Progenitor cell of endocrine pancreas (in vitro differentiated cells): ENCODE measurements at places on chromosomes 7 and 10. TPM values are rescaled to one million over a fixed set of nuclear protein-coding genes. Genes with fewer than 3 reads are reported as not detected.

Gene PPP3CB
- total RNA-seq, result 49.6 and 56.4 TPM in 2 replicates

Gene PNLIPRP3
- total RNA-seq, result not detected in 2 replicates

Gene GPER1
- total RNA-seq, result 0.50 and 0.64 TPM in 2 replicates

Gene SAP25
- 7.7 and 8.1 TPM in 2 replicates for total RNA-seq

DNA sequence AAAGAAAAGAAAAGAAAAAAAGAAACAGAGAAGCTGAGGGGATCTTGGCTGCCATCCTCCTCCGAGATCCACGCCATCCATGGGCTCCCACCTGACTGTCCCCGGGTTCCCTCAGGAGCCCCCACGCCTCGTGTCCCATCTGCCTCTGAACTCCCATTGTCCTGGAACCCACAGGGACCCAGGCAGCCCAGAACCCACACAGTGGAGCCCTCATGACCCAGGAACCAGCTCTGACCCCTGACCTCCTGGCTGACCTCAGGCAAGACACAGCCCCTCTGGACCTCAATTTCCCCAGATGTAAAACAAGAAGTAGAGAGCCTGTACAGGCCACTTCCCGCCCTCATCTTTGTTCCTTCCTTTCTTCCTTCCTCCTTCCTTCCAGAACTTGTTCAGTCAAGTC, 40.4 kb downstream of the RASGEF1A start:
- no peak overlapping the region for H3K27ac ChIP-seq
- H3K36me3 ChIP-seq, result no peaks in the 10 kb centered on the region
- H3K27me3 ChIP-seq, result peaks cover 55% of the 10 kb centered on the region
- DNase-seq, result no peak
- peaks cover 3% of the 10 kb centered on the region for H3K4me1 ChIP-seq
- H3K4me3 ChIP-seq, result no peak overlapping the region

- no peak for DNase-seq
- no peak overlapping the region for H3K4me3 ChIP-seq
- no peak overlapping the region for H3K27ac ChIP-seq
- no peaks in the 10 kb centered on the region for H3K36me3 ChIP-seq
These were observed 67.4 kb downstream of the ELFN1 start for GRCh38 chr7:1737523-1737922.

GRCh38 chr7:134710511-134710853, 63.8 kb downstream of the BPGM start:
- no peaks in the 10 kb centered on the region for H3K4me1 ChIP-seq
- H3K27ac ChIP-seq, result no peak overlapping the region
- H3K27me3 ChIP-seq, result peaks cover 3% of the 10 kb centered on the region

GRCh38 chr10:131314799-131315198, 3.3 kb upstream of the TCERG1L start:
- no peak overlapping the region for H3K27ac ChIP-seq
- no peaks in the 10 kb centered on the region for H3K36me3 ChIP-seq
- no peak overlapping the region for H3K4me3 ChIP-seq
- peaks cover 4% of the 10 kb centered on the region for H3K4me1 ChIP-seq

DNA sequence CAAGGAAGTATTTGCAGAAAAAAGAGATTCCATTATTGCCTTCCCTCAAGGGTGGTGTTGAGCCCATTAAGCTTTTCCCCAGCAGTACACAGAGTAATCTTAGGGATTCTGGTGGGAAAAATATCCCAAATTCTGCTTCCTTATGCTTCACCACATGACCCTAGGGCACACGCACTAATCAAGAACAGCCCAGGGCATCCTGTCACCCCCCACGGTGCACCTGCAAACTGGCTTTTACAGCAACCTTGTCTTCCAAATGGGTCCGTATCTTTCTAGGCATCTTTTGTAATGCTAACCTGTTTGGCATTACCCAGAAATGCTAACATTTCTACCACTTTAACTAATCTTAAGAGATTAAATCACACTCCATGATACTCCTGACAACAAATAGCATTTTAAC, 926 bp upstream of the C7orf33 start:
- no peak overlapping the region for H3K4me3 ChIP-seq
- no peaks in the 10 kb centered on the region for H3K4me1 ChIP-seq
- H3K27ac ChIP-seq, result no peak overlapping the region
- no peak for DNase-seq

- no peaks in the 10 kb centered on the region for H3K36me3 ChIP-seq
- H3K27ac ChIP-seq, result peak overlapping the region; percentile 45
- DNase-seq, result no peak
These were observed 3.9 kb upstream of the SAR1A start for GRCh38 chr10:70174058-70174741.

DNA sequence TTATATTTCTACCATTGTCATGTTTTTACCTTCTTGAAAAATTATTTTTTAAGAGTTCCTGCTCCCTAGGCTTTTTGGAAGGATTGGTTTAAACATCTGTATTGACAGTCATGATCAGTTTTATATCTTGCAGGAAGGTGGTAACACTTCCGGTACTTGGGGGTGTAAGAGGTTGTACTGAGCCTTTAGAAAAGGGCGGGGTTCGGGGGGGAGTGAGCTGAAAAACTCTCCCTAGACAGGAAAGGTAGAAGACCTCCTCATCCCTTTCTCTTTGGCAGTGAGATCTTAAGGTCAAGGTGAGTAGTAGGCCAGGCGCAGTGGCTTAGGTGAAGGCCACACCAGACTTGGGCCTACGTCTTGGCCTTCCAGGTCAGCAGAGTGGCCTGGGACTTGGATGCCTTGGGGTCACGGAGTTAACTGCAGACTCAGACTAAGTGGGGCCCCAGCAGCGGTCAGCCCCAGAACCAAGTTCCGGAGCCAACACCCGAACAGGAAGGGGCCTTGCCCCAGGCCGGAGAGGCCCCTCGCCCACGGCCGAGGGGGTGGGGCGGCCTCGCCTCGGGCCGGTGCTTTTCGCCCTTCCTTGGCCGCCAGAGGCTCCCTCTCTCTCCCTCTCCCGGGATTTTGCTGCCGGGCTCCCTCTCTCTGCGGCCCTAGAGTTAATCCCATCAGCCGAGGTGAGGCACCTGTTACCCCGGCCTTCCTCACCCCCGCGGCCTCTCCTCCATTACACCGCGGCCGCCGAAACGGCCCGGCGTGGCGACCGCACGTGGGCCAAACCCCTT, at the start of gene PPP1R9A:
Gene PPP1R9A, plus strand, starts transcription at position 569 of the 785 bp plus-strand sequence. CDS start 2,520 bp downstream, outside the sequence.
- H3K4me1 ChIP-seq, result peaks cover 33% of the 10 kb centered on the region
- H3K27ac ChIP-seq, result peak within 1 kb of the TSS; percentile 99
- H3K27me3 ChIP-seq, result no peaks in the 10 kb centered on the region
- peaks cover 8% of the 10 kb centered on the region for H3K36me3 ChIP-seq
- H3K4me3 ChIP-seq, result peak within 1 kb of the TSS; percentile 93

DNA sequence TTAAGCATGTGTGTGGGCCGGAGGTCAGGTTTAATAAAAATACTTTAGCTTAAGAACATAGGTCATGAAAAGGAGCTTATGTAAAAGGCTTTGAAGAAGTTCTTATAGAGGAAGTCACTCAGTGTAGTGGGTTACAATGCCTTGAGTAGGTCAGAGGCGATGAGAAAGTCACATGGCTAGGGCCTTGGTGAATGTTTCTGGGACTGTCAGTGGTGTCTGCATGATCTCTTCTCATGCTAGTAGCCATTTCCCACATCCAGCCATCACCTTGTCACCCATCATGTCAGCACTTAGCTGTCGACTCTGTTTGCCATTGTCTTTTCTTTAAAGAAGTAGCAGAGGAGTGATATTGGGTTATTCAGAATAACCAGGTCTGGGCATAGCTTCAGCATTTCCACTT, 236.6 kb downstream of the CDK14 start:
- H3K4me1 ChIP-seq, result peaks cover 11% of the 10 kb centered on the region
- H3K36me3 ChIP-seq, result peaks cover 37% of the 10 kb centered on the region
- DNase-seq, result no peak

DNA sequence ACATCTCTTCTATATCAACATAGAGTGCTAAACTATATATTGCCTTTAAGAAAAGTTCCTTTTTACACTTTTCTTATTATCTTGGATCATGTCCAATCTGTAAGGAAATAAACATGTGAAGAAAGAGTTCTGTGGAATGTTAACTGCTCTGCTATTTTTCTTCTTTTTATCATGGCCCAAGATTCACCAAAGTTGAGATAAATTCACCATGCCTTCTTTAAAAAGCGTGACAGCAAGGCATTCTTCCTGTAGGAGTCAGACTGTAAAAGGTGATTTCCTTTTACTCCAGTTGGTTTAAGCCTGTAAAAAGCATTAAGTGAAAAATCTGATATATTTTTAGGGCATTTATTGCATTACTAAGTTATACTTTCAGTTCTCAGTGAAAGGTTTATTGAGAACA, 165.7 kb upstream of the FZD1 start:
- no peaks in the 10 kb centered on the region for H3K4me1 ChIP-seq
- H3K27ac ChIP-seq, result no peak overlapping the region
- no peak overlapping the region for H3K4me3 ChIP-seq
- DNase-seq, result no peak
- no peaks in the 10 kb centered on the region for H3K27me3 ChIP-seq
- peaks cover 9% of the 10 kb centered on the region for H3K36me3 ChIP-seq

DNA sequence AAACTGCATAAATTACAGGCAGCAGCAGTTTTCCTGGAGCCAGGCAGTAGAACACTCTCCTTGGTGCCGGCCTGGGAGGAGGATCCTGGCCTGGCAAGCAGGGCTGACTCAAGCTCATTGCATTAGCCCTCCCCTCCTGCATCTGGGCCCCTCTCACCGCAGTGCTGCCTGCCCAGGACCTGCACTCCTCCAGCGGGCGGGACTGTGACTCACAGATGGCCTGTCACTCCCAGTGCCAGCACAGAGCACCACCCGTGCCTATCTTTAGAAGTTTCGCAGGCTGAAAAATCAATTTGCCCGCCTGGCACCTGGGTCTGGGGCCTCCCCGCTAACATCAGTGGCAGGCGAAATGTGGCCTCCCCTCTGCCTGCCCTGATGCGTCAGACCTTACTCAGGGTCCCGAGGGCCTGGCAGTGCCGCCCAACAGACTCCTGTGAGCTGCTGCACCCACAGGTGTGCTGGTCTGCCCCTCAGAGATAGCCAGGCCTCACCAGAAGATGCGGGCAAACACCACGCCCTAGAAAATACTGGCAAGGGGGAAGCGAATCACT, 123.8 kb downstream of the KCNMA1 start:
- no peaks in the 10 kb centered on the region for H3K36me3 ChIP-seq
- no peak for DNase-seq
- peaks cover 19% of the 10 kb centered on the region for H3K27me3 ChIP-seq
- H3K27ac ChIP-seq, result no peak overlapping the region
- peaks cover 21% of the 10 kb centered on the region for H3K4me1 ChIP-seq

DNA sequence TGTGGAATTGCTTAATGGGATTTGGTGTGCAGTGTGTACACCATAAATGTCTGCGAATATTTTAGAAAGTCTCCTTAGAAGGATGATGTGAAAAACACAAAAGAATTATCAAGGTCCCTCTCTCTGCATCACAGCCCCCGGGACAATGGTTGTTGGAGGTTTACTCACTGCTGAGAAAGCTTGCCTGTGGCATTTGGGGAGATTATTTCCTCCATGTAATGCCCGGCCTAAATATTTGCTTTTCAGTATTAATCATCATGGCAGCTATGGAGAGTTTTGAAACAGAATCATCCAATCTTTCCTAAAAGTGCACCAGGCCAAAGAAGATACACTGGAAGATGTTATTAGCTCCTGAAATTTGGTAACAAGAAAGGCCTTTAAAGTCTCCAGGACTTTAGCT, 113.8 kb upstream of the ADCY1 start:
- no peaks in the 10 kb centered on the region for H3K27me3 ChIP-seq
- no peak overlapping the region for H3K4me3 ChIP-seq
- no peaks in the 10 kb centered on the region for H3K36me3 ChIP-seq
- no peak overlapping the region for H3K27ac ChIP-seq
- DNase-seq, result no peak

- H3K27ac ChIP-seq, result no peak overlapping the region
- no peak for DNase-seq
- H3K36me3 ChIP-seq, result no peaks in the 10 kb centered on the region
- no peak overlapping the region for H3K4me3 ChIP-seq
These were observed 102.0 kb upstream of the ARMC3 start for GRCh38 chr10:22825841-22826240.

DNA sequence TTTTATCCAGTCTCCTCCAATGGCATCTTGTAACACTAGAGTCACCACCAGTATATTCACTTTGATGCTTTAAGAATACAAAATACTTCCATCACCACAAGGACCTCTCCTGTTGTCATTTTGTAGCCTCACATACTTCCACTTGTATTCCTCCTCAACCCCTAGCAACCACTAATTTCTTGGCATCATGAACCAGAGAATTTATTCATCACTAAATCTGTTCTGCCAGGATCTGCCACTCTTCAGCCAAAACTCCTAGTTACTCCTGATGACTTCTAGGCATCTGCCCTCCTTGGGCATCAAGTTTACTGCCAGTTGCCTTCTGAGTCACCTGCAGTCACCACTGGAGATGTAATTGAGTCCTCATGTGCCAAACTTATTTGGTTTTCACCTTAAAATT, 906.8 kb downstream of the CNTNAP2 start:
- no peak overlapping the region for H3K27ac ChIP-seq
- no peaks in the 10 kb centered on the region for H3K27me3 ChIP-seq
- H3K4me1 ChIP-seq, result no peaks in the 10 kb centered on the region
- H3K36me3 ChIP-seq, result no peaks in the 10 kb centered on the region
- H3K4me3 ChIP-seq, result no peak overlapping the region

- DNase-seq, result no peak
- H3K36me3 ChIP-seq, result peaks cover 4% of the 10 kb centered on the region
- H3K27ac ChIP-seq, result peak within 1 kb of the TSS; percentile 29
- peaks cover 10% of the 10 kb centered on the region for H3K27me3 ChIP-seq
- peaks cover 8% of the 10 kb centered on the region for H3K4me1 ChIP-seq
These were observed at the start of gene PGAM2 for GRCh38 chr7:44065431-44066110. PGAM2 (minus strand) TSS chr7:44065567; CDS start chr7:44065529, 38 bp downstream.

DNA sequence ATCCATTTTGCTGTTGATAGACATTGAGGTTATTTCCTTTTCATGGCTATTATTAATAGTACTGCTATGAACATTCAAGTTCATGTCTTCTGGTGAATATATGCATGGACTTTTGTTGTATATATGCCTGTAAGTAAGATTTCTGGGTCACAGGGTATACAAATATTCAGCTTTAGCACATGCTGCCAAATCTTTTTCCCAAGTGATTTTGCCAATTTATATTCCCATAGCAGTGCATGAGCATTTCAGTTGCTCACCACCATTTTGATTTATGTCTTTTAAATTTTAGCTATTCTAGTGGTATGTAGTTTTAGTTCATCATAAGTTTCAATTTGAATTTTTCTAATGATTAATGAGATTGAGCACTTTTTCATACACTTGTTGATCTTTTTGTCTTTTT, 59.9 kb downstream of the CALD1 start:
- H3K4me3 ChIP-seq, result no peak overlapping the region
- no peak for DNase-seq
- H3K27me3 ChIP-seq, result no peaks in the 10 kb centered on the region
- no peak overlapping the region for H3K27ac ChIP-seq

DNA sequence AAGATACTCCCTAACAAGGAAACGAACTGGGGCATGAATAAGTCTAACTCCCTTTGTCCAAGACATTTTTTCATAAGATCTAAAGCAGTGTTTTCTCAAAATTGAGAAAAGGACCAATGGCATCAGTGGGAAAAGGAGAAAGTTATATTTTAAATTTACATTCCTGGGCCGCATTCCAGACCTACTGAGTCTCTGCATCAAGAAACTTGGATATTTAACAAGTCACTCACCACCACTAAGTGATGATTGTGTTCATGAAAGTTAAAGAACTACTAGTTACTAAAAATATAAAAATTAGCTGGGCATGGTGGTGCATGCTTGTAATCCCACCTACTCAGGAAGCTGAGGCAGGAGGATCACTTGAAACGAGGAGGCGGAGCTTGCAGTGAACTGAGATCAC, 149.6 kb upstream of the MEOX2 start:
- no peaks in the 10 kb centered on the region for H3K36me3 ChIP-seq
- H3K4me1 ChIP-seq, result peaks cover 3% of the 10 kb centered on the region
- DNase-seq, result no peak
- peaks cover 3% of the 10 kb centered on the region for H3K27me3 ChIP-seq
- H3K4me3 ChIP-seq, result no peak overlapping the region
